GM23248 (cell line): ENCODE measurements at places on chromosomes 2 and 18. TPM values are rescaled to one million over a fixed set of nuclear protein-coding genes. Genes with fewer than 3 reads are reported as not detected.

Gene CDK15
- 0.88 and 1.7 TPM in 2 replicates for polyA plus RNA-seq

Gene CCDC150
- polyA plus RNA-seq, result 2.1 and 2.5 TPM in 2 replicates

Gene SCYGR4
- not detected in 2 replicates for polyA plus RNA-seq

Gene TMEM37
- 0.53 and 1.5 TPM in 2 replicates for polyA plus RNA-seq

Gene SP100
- polyA plus RNA-seq, result 108 TPM in 2 replicates

Gene IL1F10
- not detected in 2 replicates for polyA plus RNA-seq

Gene MRPL19
- 55.2 and 57.1 TPM in 2 replicates for polyA plus RNA-seq

Gene RUFY4
- not detected in 2 replicates for polyA plus RNA-seq

Gene GYPC
- 45.8 and 48.2 TPM in 2 replicates for polyA plus RNA-seq

Gene NCKAP1
- 57.4 and 58.9 TPM in 2 replicates for polyA plus RNA-seq

Gene NPPC
- 0.26 and 0.29 TPM in 2 replicates for polyA plus RNA-seq

Gene UPP2
- polyA plus RNA-seq, result not detected in 2 replicates

DNA sequence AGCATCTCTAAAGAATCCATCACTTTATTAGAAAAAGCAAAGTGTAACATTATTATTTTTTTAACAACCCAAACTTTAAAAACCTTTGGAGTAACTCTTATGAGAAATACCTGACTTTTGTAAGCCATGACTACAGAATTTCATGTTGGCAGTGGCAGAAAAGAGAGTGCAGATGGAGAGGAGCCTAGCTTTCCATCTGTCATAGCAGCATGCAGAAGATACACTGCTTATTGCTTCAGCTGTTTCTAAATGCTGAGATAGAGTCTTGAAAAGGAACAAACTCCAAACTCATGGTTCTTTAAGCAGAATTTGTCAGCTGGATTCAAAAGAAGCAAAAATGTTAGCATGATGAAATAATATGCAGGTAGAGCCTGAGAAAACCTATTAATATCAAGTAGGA, 1130.3 kb downstream of the DPP10 start:
- H3K27me3 ChIP-seq, result no peaks in the 10 kb centered on the region
- no peak overlapping the region for H3K4me3 ChIP-seq

DNA sequence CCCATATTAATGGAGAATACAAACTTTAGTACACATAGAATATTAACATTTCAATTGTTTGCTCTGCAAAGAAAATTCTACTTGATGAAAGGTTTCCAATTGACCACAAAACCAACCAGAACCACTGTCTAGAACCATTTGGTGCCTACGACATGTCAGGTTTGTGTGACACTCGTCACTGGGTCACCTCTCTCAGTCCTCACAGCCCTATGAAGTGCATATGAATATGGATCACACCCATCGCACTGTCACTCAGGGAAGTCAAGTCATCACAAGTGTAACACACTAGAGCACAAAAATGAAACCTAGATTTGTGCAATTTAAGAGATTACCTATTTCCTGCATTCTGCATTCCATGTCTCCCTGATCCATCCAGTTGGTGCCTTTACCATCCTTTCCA, 43.7 kb downstream of the PTPN2 start:
- peaks cover 38% of the 10 kb centered on the region for H3K4me1 ChIP-seq
- H3K4me3 ChIP-seq, result no peak overlapping the region
- H3K27ac ChIP-seq, result no peak overlapping the region

DNA sequence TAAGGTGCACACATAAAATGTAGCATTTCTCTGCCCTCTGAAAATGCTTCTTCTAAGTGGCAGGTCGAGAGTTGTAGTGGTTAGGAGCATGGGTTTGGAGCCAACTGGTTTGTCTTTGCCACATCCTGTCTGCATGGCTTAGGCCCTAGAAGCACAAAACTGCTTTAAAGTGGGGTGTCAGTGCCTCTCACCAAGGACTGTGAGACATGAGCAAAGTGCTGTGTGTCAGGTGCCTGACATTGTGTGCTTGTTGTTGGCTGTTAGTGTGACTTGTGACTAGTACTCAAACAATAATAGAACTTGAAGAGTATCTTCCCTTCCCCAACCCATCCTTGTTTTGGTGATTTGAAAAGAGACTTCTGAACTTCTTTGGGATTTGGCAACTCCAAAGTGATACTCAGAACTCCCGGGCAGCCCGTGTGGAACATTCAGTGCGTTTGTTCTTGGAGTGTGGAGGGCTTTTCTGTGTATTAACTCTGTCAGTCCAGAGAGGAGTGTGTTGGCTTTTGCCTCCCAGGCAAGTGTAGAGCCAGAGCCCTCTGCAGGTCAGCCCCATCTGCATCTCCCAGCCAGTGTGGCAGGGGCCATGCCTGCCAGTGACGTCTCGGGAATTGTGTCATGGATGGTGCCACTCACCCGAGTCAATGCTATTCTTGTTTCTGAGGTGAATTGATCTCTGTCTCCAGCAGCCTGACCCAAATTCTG, 5.0 kb downstream of the MGAT5 start:
- no peak overlapping the region for H3K27ac ChIP-seq
- DNase-seq, result no peak
- H3K27me3 ChIP-seq, result no peaks in the 10 kb centered on the region
- no peaks in the 10 kb centered on the region for H3K36me3 ChIP-seq

GRCh38 chr2:176518823-176519222, 249.6 kb downstream of the MTX2 start:
- H3K4me1 ChIP-seq, result no peaks in the 10 kb centered on the region
- no peaks in the 10 kb centered on the region for H3K27me3 ChIP-seq
- H3K36me3 ChIP-seq, result no peaks in the 10 kb centered on the region

- H3K27ac ChIP-seq, result no peak overlapping the region
- no peaks in the 10 kb centered on the region for H3K27me3 ChIP-seq
- H3K36me3 ChIP-seq, result no peaks in the 10 kb centered on the region
- peaks cover 35% of the 10 kb centered on the region for H3K4me1 ChIP-seq
Observed at GRCh38 chr2:58916063-58916462, 674.9 kb upstream of the FANCL start.

GRCh38 chr2:9665898-9666297, 35.1 kb upstream of the YWHAQ start:
- H3K4me3 ChIP-seq, result no peak overlapping the region
- no peaks in the 10 kb centered on the region for H3K27me3 ChIP-seq
- peaks cover 24% of the 10 kb centered on the region for H3K4me1 ChIP-seq

DNA sequence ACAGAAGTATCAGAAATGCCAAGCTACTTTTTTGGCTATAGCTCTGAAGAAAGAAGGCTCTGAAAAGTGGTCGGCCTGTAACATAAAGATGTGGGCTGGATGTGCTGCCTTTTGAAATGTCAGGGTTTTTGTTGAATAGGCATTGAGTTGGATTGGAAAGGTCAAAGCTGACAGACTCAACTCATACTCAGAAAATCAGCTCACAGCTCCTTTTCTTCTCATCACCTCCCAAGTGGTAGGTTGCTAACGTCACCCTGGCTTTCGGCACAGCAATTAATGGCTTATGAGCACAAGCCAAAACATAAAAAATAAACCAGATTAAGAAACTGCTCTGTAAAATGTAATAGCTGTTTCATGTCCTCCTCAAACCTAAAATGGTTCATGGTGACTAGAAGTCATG, 68.3 kb downstream of the KCNF1 start:
- H3K36me3 ChIP-seq, result no peaks in the 10 kb centered on the region
- no peak overlapping the region for H3K27ac ChIP-seq
- DNase-seq, result no peak

GRCh38 chr2:14552818-14553217, 79.7 kb upstream of the LRATD1 start:
- no peak overlapping the region for H3K4me3 ChIP-seq
- no peaks in the 10 kb centered on the region for H3K36me3 ChIP-seq
- DNase-seq, result no peak

GRCh38 chr2:176777262-176777661, 435.3 kb upstream of the HNRNPA3 start:
- no peak overlapping the region for H3K4me3 ChIP-seq
- no peaks in the 10 kb centered on the region for H3K36me3 ChIP-seq
- no peak for DNase-seq
- H3K27ac ChIP-seq, result no peak overlapping the region

DNA sequence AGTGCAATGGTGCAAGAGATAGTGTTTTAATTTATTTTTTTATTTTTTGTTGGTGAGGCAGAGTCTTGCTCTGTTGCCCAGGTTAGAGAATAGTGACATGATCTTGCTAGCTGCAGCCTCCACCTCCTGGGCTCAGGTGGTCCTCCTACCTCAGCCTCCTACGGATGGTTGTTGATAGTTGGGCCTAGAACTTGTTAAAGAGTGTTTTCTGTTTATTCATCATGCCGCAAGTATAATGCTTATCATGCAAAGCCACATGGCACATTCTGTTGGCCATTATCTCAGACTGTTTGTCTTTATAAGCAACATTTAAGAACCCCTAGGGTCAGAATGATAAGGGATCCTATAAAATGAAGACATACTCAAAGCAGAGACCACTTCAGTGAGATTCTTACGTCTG, 1.7 kb downstream of the UGGT1 start:
- H3K36me3 ChIP-seq, result 0 out of 2 replicates have a peak, but pooled peaks cover 3% of the 10 kb centered on the region
- no peak for DNase-seq
- no peak overlapping the region for H3K27ac ChIP-seq
- H3K4me1 ChIP-seq, result no peaks in the 10 kb centered on the region
- no peaks in the 10 kb centered on the region for H3K27me3 ChIP-seq
- H3K4me3 ChIP-seq, result peak overlapping the region; percentile 97

DNA sequence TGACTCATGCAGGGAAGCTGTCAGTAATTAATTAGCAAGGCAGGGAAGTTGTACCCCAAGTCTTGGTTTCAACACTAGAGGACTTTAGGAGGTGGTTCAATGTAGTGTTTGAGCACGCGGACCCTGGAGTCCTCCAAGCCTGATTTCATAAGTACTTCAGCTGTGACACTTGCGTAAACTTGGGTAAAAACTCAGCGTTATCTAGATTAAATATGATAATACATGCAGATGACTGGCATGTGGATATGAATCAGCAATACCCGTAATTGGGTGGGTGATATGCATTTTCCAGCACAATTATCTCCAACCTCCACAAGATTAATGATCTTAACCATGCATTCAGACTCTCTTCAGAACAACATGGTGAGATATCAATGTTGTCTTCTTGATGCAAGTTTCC, 5.2 kb downstream of the UGT1A7 start:
- H3K27ac ChIP-seq, result no peak overlapping the region
- no peak overlapping the region for H3K4me3 ChIP-seq
- H3K4me1 ChIP-seq, result no peaks in the 10 kb centered on the region
- 0 out of 2 replicates have a peak, but pooled peaks cover 7% of the 10 kb centered on the region for H3K27me3 ChIP-seq

- H3K4me3 ChIP-seq, result no peak overlapping the region
- 0 out of 2 replicates have a peak, but pooled peaks cover 5% of the 10 kb centered on the region for H3K4me1 ChIP-seq
- DNase-seq, result no peak
- peaks cover 20% of the 10 kb centered on the region for H3K36me3 ChIP-seq
- H3K27ac ChIP-seq, result no peak overlapping the region
- no peaks in the 10 kb centered on the region for H3K27me3 ChIP-seq
Observed at GRCh38 chr2:62919041-62919440, 131.6 kb upstream of the OTX1 start.

DNA sequence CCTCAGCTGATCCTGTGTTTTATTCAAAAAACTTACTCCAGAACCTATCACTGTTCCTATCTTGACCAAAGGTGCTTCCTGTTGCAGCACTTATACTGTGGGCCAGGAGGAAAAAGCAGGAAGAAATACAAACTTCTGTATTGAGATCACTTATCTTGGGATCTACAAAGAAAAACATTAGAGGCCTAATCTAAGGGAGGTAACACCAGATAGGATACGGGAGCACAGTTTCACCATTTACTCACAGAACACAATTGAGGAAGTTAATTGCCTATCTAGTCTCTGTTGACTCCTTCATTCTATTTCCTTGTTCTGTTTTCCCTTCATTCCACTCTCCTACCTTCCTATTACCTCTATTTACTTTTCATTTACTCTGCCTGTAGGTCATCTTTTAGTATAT, 287.2 kb upstream of the LINC00305 start:
- DNase-seq, result no peak

DNA sequence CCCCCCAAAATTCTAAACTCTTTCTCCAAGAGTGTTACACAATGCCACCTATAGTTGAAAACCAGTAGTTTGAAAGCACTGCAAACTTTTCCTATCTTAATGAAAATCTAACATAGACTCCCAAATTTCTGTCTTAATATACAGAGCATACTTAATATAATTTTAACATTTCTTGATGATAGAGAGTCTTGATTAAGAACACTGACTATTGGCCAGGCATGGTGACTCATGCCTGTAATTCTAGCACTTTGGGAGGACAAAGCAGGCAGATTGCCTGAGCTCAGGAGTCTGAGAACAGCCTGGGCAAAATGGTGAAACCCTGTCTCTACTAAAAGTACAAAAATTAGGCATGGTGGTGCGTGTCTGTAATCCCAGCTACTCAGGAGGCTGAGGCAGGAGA, 34.2 kb downstream of the ASXL2 start:
- no peaks in the 10 kb centered on the region for H3K4me1 ChIP-seq
- H3K27ac ChIP-seq, result peak overlapping the region; percentile 32
- no peak overlapping the region for H3K4me3 ChIP-seq
- no peaks in the 10 kb centered on the region; the same call in 1 of the 2 replicates for H3K36me3 ChIP-seq

DNA sequence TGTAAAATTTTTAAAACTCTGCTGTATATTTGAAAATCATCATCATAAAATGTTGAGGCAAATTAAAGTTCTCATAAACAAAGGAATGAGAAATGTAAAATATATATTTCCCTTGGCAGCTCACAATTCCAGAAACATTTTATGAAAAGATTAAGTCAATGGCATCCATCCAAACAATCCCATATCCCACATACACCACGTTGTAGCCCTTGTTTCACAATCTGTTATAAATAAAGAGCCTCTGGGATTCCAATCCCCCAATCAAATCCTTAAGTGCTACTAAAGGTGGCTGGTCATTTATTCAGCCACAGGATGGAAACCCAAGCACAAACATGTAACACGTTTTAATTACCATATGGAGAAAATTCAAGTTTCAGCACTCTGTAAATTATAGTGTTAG, 51.7 kb downstream of the GFPT1 start:
- H3K4me3 ChIP-seq, result no peak overlapping the region
- no peak for DNase-seq
- no peak overlapping the region for H3K27ac ChIP-seq
- peaks cover 5% of the 10 kb centered on the region for H3K4me1 ChIP-seq
- no peaks in the 10 kb centered on the region for H3K27me3 ChIP-seq

DNA sequence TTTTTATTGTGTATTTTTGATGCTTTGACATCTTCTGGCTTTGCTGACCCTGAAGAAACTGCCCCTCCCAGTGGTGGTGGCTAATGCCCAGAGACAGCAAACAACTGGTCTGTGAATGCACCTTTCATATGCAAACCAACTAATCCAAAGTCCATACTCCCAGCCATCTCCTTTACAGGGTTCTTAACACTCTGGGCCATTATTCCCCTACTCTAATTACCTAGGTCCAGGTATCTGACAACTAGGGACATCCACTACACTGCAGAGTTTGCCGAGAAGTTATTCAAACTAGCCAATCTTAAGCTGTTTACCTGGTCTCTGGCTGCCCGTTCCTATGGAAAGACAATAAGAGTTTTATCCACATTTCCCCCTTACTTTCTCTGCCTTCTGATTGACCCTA, 73.6 kb downstream of the FSHR start:
- no peaks in the 10 kb centered on the region for H3K36me3 ChIP-seq
- no peak for DNase-seq
- no peaks in the 10 kb centered on the region for H3K4me1 ChIP-seq
- H3K27ac ChIP-seq, result no peak overlapping the region
- H3K4me3 ChIP-seq, result no peak overlapping the region
- no peaks in the 10 kb centered on the region for H3K27me3 ChIP-seq

GRCh38 chr2:74198023-74198460, 373 bp upstream of the MTHFD2 start:
- peak overlapping the region; percentile 98 for H3K4me3 ChIP-seq
- no peak for DNase-seq
- H3K27me3 ChIP-seq, result no peaks in the 10 kb centered on the region
- peak overlapping the region; percentile 98 for H3K27ac ChIP-seq
- H3K36me3 ChIP-seq, result peaks cover 13% of the 10 kb centered on the region; the same call in 1 of the 2 replicates

- no peak overlapping the region for H3K27ac ChIP-seq
- peaks cover 9% of the 10 kb centered on the region for H3K4me1 ChIP-seq
- no peaks in the 10 kb centered on the region for H3K27me3 ChIP-seq
- DNase-seq, result no peak
- H3K4me3 ChIP-seq, result no peak overlapping the region
- peaks cover 65% of the 10 kb centered on the region for H3K36me3 ChIP-seq
Observed at GRCh38 chr2:96604104-96604503, 34.0 kb downstream of the KANSL3 start.
